ENCODE measurements at places on chromosomes 16 and 17.

GRCh38 chr16:27768651-27769272, 218.8 kb downstream of the KATNIP start:
- no peak for DNase-seq

DNA sequence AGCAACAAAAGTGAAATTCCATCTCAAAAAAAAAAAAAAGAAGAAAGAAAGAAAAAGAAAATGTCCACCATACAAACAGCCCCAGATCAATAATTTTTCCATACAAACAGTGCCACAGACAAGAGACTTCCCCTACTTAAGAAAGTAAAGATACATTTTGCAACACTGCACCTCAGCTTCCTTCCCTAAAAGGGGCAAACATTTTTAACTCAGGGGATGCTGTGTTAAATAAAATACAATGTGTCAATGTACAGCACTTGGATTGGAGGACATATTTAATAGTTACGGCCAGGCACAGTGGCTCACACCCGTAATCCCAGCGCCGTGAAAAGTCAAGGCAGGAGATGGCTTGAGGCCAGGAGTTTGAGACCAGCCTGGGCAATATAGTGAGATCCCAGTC, 22.3 kb downstream of the MYH11 start:
- no peak for DNase-seq

DNA sequence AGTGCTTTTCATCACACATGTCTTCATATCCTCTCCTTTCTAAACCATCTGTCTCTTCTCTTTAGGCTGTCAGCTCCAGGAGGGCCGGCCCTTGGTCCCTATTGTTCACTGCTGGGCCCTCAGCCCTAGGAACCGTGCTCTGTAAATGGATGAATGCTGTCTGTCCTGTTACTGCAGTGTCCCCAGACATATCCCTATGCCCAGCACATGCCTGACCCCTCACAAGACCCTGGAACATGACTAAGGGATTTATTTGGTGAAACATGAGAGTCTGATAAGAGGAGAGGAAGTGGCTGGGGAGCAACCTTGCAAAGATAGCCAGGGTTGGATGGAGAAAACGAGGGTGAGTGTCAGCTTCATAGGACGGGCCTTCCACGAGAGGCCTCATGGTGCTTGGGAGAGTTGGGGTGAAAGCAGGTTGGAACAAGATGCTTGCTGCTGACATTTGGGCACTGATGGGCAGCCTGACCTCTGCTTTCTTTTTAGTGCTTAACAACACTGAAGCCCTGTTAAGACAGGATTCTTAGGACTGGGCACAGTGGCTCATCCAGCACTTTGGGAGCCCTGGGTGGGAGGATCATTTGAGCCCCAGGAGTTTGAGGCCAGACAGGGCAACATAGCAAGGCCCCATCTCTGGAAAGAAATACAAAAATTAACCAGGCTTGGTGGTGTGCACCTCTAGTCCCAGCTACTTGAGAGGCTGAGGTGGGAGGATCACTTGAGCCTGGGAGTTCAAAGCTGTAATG, 39.0 kb downstream of the ABCC1 start:
- no peak for DNase-seq

DNA sequence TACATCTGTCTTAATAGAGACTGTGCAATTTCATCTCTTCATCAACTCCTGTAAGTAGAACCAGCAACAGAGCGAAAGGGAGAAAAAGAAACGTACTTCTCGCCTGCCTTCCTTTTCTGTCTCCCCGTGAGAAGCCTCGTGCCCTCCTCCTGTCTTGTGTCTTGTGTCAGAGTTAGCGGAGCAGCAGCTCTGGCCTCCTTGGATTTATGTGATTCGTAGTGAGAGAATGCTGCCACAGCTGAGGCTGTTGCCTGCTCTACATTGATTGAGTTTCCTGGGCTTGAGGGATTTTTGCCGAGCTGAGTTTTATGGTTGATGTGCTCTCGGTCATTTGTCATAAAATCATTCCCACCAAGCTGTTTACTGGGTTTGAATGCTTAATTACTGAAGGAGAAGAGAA, 579.1 kb upstream of the RBFOX1 start:
- no peak for DNase-seq

GRCh38 chr16:60302676-60303075, 1568.6 kb upstream of the GOT2 start:
- DNase-seq = no peak
